ENCODE measurements at places on chromosomes 6 and 20. TPM values are rescaled to one million over a fixed set of nuclear protein-coding genes. Genes with fewer than 3 reads are reported as not detected.

LRFN2 gene
- 0.13 TPM for total RNA-seq

OPN5 gene
- not detected for total RNA-seq

ENPP1 gene
- total RNA-seq = 22.5 TPM

DNA sequence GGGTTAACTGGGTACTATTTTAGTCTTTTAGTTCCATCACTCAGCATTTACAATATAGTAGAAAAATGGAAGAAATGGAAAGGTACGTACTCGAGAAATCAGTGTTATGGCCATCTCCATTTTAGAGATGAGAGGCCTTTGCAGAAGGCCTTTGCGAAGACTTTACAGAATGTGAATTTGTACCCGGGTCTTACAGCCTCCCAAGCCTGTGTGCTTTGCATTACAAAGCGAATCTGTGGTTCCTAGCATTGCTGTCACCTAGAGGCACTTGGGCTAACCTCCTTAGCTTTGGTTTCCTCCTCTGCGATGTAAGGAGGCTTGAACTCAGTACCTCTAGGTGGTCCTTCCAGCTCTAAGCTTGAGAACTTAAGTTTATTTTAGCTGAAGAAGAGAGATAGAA lies 10.9 kb downstream of the VAPB start:
- H3K4me1 ChIP-seq = no peaks in the 10 kb centered on the region
- no peak overlapping the region for H3K4me3 ChIP-seq

DNA sequence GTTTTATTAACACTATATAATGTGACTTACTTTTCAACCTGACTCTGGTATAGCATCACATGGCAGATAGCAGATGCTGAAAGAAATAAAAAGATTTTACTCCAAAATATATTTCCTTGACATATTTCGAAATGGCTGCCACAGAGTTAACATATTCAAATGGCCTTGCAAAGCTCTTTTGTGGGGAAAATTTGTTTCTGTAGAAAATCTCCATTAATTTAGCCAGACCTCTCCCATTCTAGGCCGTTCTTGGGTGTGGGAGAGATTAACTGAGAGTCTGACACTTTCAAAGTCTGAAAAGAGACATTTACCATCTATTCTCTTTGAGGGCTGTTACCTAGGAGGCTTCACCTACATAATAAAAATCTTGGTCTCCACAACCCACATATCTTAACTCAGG lies 217.2 kb downstream of the OTOR start:
- no peak for DNase-seq
- H3K4me3 ChIP-seq = no peak overlapping the region
- no peak overlapping the region for H3K27ac ChIP-seq
- H3K36me3 ChIP-seq = peaks cover 9% of the 10 kb centered on the region

DNA sequence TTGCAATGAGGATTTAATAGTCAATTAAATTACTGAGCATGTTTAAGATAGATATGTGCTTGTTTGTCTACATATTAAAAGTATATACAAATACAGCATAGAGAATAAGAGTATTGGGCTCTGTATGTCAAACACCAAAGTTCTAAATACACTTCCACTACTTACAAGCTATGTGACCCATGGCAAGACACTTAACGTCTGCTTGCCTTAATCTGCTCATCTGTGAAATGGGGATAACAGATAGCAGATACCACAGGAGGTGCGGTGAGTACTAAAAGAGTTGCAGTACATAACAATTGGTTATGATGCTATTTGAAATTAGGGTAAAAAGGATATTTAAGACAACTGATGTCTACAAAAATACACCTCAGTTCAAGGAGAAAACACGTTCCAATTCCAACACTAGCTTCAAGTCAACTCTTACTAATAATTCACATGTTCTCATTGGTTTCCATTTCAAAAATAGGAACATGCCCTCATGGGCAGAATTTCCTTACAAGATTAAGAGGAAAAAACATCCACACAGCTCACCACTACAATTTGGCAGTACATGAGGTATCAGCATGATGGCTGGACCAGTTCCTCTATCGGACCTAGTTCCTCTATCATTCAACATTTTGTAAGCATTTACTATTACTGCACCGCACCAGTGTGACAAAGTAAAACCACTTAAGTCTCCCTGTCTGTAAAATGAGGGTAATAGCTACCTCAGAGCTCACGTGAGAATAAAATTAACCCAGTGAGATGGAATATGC lies 101.1 kb downstream of the SMLR1 start:
- DNase-seq = no peak
- H3K36me3 ChIP-seq = peaks cover 16% of the 10 kb centered on the region
- no peak overlapping the region for H3K27ac ChIP-seq
- H3K4me3 ChIP-seq = no peak overlapping the region
- no peaks in the 10 kb centered on the region for H3K4me1 ChIP-seq

DNA sequence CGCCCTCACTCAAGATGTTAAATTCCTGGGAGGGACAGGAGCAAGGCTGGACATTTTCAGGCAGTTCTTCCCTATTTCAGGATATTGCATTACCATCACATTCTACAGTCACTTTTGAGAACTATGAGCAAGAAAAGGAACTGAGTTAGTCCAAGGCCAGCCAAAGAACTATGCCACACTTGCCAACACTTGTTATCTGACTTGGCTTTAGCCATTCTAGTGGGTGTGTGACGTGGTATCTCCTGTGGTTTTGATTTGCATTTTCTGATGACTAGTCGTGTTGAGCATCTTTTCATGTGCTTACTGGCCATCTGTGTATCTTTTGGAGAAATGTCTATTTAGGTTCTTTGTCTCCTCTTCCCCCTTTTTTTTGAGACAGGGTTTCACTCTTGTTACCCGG lies 12.0 kb downstream of the XRN2 start:
- peaks cover 2% of the 10 kb centered on the region for H3K36me3 ChIP-seq
- DNase-seq = no peak
- no peak overlapping the region for H3K4me3 ChIP-seq
- no peaks in the 10 kb centered on the region for H3K27me3 ChIP-seq
- no peak overlapping the region for H3K27ac ChIP-seq
- H3K4me1 ChIP-seq = 0 out of 2 replicates have a peak, but pooled peaks cover 3% of the 10 kb centered on the region

- no peaks in the 10 kb centered on the region for H3K36me3 ChIP-seq
- no peak overlapping the region for H3K27ac ChIP-seq
- no peak for DNase-seq
- no peak overlapping the region for H3K4me3 ChIP-seq
- H3K4me1 ChIP-seq = no peaks in the 10 kb centered on the region
Observed at GRCh38 chr6:2055911-2056310, 189.5 kb downstream of the GMDS start.

DNA sequence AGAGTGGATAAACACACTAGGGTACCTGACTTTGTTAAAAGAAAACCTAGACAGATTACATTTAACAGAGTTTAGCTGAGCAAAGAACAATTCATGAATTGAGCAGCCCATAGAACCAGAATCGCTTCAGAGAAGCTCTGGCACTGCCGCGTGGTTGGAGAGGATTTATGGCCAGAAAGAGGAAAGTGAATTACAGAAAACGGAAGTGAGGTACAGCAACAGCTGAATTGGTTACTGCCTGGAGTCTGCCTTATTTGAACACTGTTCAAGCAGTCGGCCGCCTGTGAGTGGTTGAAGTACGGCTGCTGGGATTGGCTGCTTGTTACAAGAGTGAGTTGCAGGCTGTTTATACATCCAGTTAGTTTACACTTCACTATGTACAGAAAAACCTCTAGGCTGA lies 253.8 kb upstream of the CDYL start:
- no peaks in the 10 kb centered on the region for H3K36me3 ChIP-seq
- H3K4me3 ChIP-seq = no peak overlapping the region
- H3K27ac ChIP-seq = no peak overlapping the region
- no peaks in the 10 kb centered on the region for H3K27me3 ChIP-seq
- no peaks in the 10 kb centered on the region for H3K4me1 ChIP-seq
- no peak for DNase-seq

DNA sequence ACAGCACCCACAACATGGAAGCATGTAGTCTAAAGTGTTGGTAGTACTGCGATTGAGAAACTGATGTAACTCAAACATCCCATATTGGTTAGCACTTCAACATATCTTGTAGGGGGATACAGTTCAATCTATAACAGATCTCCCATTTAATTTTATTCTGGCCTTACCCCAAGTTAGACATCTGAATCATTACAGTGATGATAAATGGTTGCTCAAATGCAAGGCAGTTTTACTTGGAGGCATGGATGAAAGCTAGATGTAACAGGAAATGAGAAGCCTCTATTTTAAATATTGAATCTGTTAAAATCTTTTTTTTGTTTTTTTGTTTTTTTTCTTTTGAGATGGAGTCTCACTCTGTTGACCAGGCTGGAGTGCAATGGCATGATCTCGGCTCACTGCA lies 44.2 kb upstream of the FAM50B start:
- no peak overlapping the region for H3K4me3 ChIP-seq
- H3K36me3 ChIP-seq = no peaks in the 10 kb centered on the region
- no peak for DNase-seq

GRCh38 chr6:34036357-34037069 lies 109.4 kb downstream of the GRM4 start:
- DNase-seq = no peak
- peaks cover 3% of the 10 kb centered on the region for H3K36me3 ChIP-seq
- no peak overlapping the region for H3K27ac ChIP-seq
- H3K27me3 ChIP-seq = no peaks in the 10 kb centered on the region
- H3K4me3 ChIP-seq = no peak overlapping the region

- H3K4me1 ChIP-seq = 0 out of 2 replicates have a peak, but pooled peaks cover 2% of the 10 kb centered on the region
- H3K27me3 ChIP-seq = no peaks in the 10 kb centered on the region
- H3K27ac ChIP-seq = no peak overlapping the region
- DNase-seq = no peak
- peaks cover 3% of the 10 kb centered on the region for H3K36me3 ChIP-seq
- H3K4me3 ChIP-seq = no peak overlapping the region
Observed at GRCh38 chr6:109687271-109687761, 3.7 kb downstream of the AK9 start.
